ENCODE measurements at places on chromosomes 3 and 15.

DNA sequence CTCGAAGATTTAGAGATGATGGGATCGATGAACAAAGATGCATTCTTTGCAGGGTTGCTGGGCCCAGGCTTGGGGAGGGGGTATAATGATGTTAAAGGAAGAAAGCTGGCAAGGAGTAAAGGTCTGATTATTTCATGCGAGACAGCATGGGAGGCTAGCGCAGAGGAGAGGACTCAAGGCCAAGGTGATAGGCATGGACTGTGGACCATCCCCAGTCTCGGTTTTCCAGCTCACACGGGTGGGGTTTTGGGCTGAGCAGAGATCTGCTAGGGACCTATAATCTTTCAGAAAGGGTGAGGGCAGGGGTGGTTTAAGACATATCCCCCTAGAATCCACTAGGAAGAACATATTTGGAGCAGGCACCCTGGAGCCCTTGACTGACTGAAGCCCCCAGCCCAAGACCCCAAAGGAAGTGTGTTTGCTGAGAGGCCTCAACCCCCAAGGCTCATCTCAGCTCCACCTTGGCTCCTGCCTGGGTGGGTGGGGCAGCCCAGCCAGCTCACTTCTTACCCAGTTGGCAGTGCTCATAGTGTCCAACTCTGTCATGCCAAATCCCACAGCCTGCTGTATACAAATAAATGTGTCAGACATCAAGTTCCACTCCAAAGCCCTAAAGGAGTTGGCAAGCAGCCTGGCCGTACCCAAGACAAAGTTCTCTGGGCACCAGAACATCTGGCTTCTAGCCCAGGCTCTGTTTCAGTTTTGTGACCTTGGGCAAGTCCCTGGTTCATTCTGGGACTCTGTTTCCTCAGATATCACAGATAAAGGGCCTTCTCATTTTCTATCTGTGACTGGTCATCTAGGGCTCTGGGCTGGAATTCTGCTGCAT lies 17.9 kb downstream of the ACSBG1 start:
- no peak for DNase-seq

DNA sequence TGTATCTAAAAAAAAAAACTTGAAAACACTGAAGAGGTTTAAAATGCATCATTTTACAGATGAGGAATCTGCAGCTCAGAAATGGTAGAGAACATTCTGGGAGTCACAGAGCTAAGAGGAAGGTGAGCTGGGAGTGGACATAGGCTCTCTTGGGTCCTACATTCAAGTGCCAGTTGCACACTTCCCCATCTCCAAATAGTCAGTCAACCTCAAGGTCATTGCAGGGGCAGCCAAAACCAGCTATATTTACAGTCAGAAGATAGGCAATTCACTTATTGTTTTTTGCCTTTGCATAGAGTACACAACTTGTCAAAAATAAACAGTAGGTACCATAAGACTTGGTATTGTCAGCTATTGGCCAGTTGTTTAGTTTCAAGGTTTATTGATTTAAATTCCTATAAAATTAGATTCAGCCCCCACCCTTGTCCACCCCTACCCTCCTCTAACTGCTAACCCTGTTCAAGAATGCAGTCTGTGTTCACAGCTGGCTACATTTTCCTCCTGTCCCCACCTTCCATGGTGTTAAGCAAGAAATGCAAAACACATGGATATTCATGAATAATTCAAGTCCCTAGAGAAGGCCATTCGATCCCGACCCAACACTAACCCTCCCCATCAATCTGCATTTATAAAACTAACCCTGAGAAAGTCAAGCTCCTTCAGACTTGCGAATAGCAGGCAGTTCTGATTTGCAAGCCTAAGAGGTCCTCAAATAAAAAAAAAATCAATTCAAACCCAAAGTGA lies 567.0 kb upstream of the MCTP2 start:
- DNase-seq: no peak

- DNase-seq: no peak
These were observed 181.7 kb downstream of the TCF12 start for GRCh38 chr15:57100136-57100539.

DNA sequence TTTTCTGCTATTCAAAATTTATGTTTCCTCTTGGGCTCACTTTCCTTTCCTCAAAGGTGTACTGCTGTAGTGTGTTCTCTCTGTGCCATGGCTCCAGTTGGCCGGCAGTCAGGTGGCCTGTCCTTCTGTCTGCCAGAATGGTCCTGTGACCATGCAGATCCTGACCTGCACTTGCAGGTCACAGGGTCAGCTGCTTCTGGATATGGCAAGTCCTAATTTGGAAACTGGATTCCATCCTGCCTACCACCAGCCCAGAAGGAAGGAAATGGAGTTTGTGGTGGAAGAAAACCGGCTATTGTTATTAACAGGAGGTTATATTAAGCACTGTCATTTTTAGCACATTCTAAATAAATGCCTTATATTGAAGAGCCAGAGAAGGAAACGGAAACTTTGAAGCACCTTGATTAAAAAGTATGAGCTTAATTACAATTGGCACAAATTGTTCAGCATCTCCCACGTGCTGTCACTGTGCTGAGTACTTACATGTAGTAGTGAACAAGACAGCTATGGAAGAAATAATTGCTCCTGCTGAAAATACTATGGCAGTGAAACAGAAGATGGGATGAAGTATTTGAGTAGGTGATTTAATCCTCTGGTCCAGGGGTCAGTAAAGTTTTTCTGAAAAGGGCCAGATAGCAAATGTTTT lies 362.8 kb downstream of the PTPRG start:
- DNase-seq: no peak

- no peak for DNase-seq
These were observed 275.5 kb downstream of the SHOX2 start for GRCh38 chr3:157830556-157831236.

GRCh38 chr3:129672412-129672811 lies 65.9 kb upstream of the PLXND1 start:
- DNase-seq: no peak

- no peak for DNase-seq
These were observed 9.2 kb downstream of the HSPBAP1 start for GRCh38 chr3:122784436-122784835.

DNA sequence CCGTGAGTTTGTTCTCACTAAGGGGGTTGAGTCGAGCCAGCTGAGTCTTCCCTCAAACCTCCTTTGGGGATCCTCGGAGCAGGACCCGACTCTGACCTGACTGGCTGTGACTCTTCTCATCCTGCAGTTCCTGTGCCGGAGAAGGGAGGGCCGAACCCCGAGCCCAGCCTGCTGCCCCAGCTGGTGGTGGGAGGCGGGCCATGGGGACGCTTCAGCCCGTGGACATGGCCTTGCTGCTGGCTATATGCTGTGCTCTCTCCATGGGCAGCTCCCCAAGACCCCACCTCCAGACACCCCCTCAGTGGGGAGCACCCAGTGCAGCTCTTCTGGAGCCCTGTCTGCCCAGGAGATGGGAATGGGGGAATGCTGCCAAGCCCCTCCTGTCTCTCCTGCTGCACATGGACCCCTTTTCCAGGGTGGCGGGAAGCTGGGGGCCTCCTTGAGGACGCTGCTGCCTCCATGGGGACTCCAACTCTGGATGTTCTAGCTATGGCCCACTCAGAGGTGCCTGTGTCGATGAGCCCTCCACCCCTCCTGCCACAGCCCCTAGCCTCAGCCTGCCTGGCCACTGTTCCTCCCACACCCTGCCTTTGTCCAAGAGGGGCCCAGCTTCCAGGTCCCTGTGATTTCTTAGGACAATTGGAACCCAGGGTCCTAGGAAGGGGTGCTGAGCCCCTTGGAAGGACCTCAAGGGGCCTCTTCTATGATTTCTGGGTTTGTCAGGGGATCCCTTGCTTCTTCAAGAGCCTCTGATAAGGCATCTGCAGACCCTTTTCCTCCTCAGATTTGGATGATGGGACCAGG lies 12.8 kb downstream of the C15orf39 start:
- no peak for DNase-seq

DNA sequence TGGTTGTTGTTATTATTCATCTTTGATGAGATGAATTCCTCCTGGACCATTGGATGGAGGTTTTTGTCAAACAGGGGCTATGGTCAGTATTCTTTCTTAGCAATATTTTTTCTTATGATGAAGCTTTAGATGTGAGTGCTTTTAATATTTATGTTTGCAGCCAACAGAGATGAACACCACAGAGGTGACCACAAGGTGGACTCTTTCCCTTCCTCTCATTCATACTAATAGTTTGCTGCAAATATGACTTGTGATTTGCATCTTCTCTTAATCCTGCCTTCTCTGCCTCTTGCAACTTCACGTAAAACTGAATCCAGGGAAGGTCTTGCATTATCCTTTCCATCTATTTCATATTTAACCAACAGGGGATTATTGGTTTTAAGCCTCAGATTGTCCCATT lies 473.1 kb upstream of the UBE2E2 start:
- DNase-seq: no peak

- no peak for DNase-seq
These were observed 121.1 kb downstream of the ADAM10 start for GRCh38 chr15:58628206-58628947.

DNA sequence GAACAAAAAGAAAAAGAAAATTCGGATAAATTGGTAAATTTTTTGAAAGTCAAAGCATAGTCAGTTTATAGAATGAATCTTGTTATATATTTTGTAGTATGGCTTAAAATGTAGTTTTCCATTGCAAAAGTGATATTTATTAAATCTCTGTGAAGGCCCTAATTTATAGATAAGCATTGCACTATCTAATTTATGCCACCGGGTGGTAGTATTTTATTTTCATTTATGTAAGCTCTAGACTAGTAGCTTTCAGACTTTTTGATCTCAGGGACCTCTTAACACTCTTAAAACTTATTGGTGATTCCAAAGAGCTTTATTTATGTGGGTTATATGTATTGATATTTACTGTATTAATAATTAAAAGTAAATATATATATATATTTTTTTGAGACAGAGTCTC lies 133.9 kb upstream of the LRRFIP2 start:
- DNase-seq: no peak

DNA sequence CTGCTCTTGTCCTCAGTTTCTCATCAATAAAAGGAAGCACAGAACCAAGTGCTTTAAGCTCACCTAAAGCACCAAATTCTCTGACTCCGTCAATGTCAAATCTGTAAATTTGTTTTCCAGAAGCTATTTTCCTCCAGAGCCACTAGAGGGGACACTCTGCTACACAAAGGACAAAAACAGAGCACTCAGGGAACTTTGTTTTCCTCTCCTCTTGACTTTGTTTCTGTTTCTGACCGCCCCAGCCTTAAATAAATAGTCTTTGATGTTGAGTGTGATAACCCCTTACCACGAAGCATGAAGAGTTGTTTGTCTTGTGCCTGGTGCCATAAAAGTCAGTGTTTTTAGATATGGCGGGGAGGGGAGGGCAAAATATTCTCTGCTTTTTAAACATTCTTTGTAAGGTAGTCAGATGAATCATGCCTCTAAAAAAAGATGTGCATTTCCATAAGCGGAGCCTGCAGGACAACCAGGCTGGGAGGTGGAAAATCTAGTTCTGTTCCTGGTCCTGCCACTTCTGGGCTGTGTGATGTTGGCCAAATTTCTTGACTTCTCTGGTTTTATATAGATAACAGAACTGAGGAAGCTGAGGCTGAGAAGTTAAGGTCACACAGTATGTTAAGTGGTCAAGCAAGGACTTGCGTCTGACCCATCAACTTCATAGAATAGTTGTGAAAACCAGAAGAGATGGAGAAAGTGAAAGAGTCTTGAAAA lies 7.3 kb upstream of the ZBTB38 start:
- no peak for DNase-seq

GRCh38 chr3:114375608-114376421 lies 82.0 kb downstream of the TIGIT start:
- no peak for DNase-seq

- DNase-seq: no peak
These were observed 228.0 kb downstream of the UACA start for GRCh38 chr15:70535071-70535954.

DNA sequence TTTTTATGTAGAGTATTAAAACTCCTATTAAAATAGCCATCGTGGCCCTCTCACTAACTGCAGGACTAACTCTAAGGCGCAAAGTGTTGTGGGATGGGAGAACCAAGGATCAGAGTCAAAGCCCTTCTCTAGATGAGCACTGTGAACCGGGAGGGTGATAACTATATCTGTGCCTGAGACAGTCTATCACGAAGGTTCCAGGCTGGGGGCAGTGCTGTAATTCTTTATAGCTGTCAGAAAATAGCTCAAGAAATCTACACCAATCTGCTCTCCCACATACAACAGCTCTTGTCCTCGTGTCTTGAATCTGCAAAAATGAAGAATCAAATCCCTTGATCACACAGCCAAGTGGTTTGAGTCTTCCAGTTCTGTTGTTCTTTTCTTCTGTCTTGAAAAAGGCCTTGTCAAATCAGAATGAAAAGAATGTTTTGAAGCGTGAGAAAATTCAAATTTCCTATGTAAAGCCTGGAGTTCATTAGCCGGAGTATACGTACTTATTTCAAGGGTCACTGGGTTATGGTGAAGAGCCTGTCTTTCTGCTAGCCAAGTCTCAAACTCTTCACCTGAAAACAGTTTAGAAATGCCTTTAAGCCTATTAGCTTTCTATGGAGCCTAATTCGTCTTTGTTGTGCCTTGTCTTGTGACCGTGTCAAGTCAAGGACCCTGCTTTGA lies 185.3 kb upstream of the NECTIN3 start:
- DNase-seq: no peak

- DNase-seq: no peak
These were observed 1.1 kb upstream of the OR4F15 start for GRCh38 chr15:101810876-101811275.

DNA sequence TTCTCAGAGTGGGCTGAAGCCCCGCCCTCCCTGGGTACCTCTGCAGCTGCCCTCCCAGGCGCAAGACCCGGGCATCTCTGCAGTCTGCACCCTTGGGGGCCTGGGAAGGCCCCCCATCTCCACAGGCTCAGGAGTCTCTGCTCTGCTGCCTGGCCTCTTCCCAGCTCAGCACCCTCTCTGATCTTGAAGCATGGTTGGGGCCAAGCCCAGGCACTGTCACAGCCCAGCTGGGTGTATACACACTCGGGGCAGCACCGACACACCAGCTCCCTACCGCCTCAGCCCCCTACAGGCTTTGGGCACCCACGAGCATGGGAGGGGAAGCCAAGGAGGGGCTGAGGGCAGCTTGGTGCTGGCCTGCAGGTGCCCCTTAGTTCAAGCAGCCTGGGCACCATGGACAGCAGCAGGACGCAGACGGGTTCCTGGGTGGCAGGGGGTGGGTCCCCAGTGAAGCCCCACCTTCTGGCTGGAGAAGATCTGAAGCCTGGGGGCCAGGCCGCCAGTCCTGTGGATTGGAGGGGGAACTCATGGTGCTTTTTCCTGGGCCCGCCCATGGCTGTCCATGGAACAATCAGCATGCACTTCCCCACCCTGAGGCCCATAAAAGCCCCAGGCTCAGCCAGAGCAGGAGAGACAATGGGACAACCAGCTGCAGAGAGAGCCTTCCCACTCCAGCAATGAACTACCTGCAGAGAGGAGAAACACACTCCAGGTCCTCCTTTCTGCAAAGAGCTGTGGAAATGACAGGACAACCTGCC lies 170.6 kb downstream of the TJP1 start:
- no peak for DNase-seq

- no peak for DNase-seq
These were observed 261.8 kb upstream of the CBLB start for GRCh38 chr3:106130384-106131198.

DNA sequence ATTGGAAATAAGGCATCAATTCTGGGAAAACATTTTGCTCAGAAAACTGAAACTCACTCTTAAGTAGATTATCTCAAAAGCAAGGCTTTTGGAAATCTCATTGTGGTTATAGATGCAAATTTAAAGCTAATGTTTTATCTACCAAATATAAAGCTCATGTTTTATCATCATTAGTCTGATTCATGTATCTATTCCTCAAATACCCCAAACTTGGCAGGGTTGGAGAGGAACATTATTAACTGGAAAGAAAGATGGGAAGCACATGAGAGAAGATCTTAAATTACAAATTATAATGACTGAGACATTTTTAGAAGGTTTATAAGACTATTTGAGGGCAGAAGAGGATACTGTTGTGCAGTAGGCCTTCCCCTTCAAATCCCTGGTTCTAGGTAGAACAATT lies 137.3 kb upstream of the TGFBR2 start:
- no peak for DNase-seq

GRCh38 chr3:33388374-33389100 lies 51.7 kb downstream of the UBP1 start:
- DNase-seq: no peak

All from activated B cell treated with CpG ODN at 0.5 μM for 24 hours (primary cell).